Ovary (tissue), 10 donors: ENCODE measurements at places on chromosomes 5 and 9. TPM values are rescaled to one million over a fixed set of nuclear protein-coding genes. Genes with fewer than 3 reads are reported as not detected.

The OCLN gene
- total RNA-seq, result 2.0 TPM

The BTNL3 gene
- 0.36 TPM for total RNA-seq

The GZMA gene
- not detected for total RNA-seq

The KCNIP1 gene
- 0.20 TPM for total RNA-seq

The RELL2 gene
- total RNA-seq, result 0.58 TPM

The RPL35 gene
- 4,071 TPM for total RNA-seq

The SLC27A4 gene
- total RNA-seq, result 17.3 TPM

The AFAP1L1 gene
- 3.2 TPM for total RNA-seq

The LHFPL2 gene
- total RNA-seq, result 21.5 TPM

The PCDHB15 gene
- total RNA-seq, result 3.4 TPM

The GPR21 gene
- not detected for total RNA-seq

DNA sequence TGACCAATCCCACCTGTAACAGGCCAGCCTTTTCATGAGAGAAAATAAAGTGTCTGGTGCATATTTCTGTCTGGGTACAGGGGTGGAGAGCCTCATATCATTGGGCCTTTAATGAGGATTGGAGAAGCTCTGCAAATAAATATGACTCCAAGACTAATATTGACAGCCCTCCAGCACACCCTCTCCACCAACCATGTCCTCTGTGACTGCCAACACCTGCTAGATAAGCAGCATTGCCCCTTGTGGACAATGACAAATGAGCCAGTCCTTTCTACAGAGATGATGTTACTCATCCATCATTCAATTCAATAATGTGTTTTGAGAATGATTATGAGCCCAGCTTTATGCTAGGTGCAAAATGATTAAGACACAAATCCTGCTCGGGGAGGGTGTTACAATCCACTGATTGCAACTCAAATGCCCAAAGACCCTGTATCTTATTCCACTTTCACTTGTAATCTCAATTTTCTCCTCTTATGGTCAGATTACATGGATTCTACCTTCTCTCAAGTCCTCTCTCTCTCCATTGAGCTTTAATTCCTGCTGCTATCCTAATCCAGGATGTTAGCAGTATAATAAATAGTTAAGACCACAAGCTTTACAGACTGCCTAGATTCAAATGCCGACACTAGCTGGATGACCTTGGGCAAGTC, 2.1 kb upstream of the GFRA3 start:
- no peak for DNase-seq

DNA sequence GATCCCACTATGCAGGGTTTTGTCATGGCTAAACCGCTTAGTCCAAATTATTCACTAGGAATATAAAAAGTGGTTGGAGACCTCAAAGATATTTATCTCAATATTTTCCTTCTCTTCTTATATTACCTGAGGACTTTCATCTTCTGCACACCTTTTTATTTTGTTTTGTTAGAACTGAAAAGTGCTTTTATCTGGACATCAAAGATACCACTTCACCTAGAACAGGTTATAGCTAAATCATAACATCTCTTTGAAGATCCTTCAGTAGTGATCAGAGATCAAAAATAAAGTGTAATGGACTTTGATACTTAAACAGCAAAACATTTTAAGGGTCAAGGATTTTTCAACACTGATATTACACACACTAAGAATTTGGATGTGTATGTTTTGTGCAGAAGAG, 160.2 kb downstream of the MCTP1 start:
- no peak for DNase-seq

DNA sequence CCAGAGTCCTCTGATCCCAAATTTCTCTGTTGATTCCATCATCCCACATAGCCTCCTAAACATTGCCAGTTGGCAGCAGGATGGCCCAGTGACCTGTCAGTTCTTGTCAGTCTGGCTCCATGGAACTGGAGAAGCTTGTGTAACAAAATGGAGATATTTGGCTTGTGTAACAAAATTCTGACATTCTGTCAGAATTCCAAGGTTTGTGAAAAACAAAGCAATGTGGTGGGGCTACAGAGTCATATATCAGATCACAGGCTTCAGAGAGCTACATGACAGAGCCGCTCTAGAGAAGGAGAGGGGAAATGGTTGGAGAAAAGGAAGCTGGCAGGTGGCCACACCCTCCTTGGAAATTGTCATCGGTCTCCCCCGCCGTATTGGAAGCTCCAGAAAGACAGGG, 75.4 kb upstream of the MAN2A1 start:
- DNase-seq, result no peak

- no peak for DNase-seq
Measured at GRCh38 chr9:79741381-79741780, 169.6 kb downstream of the TLE4 start.

DNA sequence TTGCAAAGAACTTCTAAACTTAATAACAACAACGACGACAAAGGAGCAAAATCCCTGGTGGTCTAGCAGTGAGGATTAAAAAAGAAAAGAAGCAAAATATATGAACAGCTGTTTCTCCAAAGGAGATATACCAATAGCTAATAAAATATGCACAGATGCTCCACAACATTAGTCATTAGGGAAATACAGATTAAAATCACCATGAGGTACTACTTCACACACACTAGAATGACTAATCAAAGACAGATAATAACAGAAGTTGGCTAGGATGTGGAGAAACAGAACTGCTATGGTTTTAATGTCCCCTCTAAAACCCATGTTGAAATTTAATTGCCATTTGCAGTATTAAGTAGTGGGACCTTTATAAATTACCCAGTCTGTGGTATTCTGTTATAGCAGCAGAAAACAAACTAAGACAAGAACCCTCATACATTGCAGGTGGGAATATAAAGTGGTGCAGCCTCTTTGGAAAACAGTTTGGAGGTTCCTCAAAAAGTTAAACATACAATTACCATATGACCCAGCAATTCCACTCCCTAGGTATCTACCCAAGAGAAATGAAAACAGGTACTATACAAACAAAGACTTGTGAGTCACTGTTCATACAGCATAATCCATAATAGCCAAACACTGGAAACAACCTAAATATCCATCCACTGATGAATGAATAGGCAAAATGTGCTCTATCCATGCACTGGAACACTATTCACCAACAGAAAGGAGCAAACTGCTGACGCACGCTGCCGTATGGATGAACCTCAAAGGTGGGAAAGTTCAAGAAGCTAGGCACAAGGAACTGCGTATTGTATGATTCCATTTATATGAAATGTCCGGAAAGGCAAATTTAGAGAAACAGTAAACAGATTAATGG, 11.4 kb upstream of the DUSP1 start:
- DNase-seq, result no peak

DNA sequence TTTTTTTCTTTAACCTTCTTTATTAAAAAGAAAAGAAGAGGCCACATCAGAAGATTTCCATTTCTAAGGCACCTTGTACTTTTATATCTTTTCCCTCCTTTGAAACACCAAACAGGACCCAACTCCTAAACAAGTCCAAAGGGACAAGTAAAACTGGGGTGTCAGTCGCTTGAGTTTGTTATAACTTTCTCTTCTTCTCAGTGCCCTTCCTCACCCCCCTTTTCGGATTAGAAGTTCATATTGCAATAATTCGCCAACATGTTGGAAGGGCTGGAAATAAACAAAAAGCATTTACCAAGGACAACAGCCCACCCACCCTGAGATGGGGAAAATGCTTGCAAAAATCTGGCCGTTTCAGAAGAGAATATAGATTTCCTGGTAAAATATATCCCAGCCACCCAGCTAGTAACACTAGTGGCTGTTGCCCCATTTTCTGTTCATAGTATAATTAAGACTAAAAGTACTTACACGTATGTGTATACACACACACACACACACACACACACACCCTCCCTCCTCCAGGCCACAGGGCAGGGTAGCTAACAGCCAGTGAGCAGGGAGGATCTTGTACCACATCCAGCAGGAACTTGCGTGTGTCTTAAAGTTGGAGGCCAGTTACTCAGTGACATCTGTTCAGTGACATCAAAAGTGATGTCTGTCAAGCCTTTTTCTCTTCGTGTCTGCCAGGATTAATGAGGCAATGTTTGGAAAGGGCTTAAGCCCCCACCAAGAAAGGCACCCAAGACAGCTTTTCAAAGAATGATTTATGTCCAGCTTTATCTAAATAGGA, 149.1 kb upstream of the KLF4 start:
- peak; percentile 76 for DNase-seq

DNA sequence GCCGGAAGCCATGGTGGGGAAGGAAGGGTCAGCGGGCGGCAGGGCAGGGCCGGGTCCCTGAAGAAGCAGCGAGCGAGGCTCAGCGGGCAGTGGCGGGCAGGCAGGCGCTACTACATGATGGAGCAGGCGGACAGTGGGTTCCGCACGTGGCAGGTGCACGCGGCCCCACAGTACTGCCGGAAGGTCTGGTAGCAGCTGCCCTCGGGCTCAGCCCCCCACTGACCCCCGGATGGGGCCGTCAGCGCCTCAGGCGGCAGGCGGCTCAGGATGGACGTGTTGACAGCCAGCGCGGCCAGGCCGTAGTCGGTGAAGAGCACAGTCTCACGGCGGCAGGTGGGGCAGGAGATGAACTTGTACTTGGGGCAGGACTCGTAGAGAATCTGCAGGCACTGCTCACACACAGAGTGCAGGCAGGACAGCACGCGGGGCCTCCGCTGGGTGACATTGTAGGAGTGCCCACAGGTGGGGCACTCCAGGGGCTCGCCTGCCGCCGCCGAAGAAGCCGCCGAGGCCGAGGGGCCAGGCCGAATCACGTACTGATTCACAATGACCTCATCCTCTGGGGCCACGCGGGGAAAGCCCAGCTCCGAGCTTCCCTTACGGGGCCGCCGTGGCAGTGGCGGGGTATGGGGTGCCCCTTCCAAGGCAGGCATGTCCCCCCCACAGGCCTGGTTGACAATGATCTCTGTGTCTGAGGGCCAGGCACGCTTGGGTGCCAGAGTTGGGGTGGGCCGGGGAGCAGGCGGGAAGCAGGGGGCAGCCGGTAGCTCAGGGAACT, 1.5 kb downstream of the RNF208 start:
- DNase-seq, result no peak

GRCh38 chr5:176915906-176916305, 16.8 kb upstream of the HK3 start:
- DNase-seq, result no peak

GRCh38 chr5:91469517-91470165, 86.5 kb upstream of the ARRDC3 start:
- DNase-seq, result no peak

- DNase-seq, result peak; percentile 55
Measured at GRCh38 chr5:149730620-149731331, 666 bp downstream of the PPARGC1B start.

DNA sequence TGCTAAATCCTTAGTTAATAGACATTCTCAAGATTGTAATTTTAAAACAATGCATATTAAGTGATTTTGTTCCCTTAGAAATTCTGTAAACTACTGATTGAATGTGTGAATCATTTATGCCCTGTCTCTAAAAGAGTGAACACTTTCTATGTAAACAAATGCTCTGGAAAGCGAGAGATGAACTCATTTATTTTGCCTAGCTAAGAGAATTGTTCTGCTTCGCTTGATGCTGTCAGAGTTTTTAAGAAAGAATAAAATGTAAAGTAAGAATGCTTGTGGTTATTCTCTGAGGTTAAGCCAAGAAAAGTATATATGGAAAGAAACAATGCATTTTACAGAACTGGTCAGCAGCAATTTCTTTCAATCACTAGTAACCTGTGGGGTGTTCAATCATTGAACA, 347.4 kb upstream of the NUDT12 start:
- no peak for DNase-seq

DNA sequence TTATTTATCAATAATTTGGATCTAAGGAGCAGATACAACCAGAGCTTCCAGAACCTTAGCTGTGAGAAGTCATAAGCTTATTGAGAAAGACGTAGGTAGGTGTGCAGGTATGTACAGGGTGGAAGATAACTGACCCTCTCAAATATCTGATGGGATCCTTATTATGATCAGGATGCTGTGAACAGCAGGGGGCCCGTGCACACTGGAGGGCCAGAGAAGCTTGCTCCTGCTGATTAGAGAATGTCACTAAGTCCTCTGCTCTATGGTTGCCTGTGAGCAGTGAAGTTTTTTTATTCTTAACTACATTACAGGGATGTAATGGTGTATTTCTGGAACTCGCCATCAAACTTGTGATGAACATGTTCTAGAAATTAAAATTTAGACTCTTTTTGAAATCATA, 108.9 kb upstream of the POU5F2 start:
- no peak for DNase-seq

- no peak for DNase-seq
Measured at GRCh38 chr9:79140751-79141150, 431.0 kb upstream of the TLE4 start.

DNA sequence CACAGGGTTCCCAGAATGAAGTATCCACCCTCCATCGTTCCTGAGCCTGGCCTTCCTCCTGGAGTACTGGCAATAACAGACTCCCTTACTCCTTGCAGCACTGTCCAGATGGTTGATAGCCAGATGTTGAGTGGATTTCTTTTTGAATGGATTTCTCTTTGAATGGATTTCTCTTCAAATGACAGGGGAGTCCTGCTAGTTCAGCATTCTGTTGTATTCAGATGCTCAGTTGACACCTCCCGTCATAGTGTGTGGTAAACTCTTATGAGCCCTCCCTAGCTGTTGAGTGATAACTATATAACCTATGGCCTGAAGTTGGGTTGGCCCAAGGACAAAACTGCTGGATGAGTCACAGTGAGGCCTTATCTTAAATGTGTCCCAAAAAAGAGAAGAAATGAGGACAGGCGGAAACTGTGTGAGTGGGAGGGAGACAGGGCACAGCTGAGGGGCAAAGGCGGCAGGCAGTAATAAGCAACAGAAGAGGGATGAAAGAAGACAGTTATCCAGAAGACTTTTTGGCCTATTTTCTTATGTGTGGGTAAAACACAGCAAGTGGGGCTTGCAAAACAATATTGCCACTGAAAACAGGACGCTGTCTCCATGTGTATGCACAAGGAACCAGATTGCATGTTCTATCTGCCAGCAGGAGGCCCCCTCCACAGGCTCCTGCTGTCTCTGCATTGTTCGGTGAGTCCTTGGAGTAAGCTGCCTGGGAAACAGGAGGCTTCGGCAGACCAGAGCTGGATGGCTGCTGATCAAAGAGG, 209.5 kb upstream of the S1PR3 start:
- DNase-seq, result no peak

DNA sequence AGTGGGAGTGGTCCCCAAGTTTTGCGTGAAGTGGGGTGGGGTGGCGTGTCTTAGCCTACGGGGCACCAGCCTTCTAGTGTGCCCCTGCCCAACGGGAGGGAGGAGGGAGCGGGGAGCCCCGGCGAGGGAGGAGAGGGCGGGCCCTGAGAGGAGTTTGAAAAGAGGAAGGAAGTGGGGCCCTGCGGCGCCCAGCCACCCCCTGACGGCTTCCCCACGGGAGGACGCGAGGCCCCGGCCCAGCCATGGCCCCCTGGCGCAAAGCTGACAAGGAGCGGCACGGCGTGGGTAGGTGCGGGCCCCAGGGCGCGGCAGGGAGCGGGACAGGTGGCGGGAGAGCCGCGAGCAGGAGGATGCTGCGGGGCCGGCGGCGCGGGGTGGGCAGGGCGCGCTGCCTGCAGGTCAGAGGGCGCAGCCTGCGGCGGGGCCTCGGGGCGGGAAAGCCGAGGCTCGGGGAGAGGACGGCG, at the start of gene DOCK2:
DOCK2 (plus strand) TSS at position 191 of the 464 bp plus-strand sequence; CDS start at position 243, 52 bp downstream.
- no peak for DNase-seq

- no peak for DNase-seq
Measured at GRCh38 chr9:128835246-128836210, 5.9 kb upstream of the SPOUT1 start.

- no peak for DNase-seq
Measured at GRCh38 chr5:14364576-14365472, 216.8 kb upstream of the OTULINL start.

- DNase-seq, result no peak
Measured at GRCh38 chr9:108467653-108468324, 388.0 kb downstream of the ACTL7B start.
